Stimulated activated CD4-positive, alpha-beta T cell treated with anti-CD3 and anti-CD28 coated beads, Interleukin-2, amount 100 ng/mL, for 4 hours (primary cell): ENCODE measurements at places on chromosomes 1 and 21.

DNA sequence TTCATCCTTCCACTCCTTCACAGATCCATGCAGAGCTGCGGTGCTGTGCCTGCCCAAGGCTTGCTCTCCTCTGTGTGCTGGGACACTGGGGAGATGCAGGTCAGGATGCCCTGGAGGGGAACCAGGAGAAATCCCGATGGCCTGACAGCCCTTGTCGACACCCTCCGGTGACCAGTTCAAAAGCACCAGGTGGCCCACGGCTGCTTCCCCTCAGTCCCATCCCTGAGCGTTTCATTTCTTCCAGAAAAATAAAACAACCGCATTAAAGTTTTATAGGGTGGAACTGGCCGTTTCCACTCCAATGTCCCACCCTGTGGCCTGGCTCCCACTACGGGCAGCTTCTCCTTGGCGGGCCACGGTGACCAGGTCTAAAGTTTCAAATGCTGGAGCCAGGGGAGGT is 48.3 kb downstream of the SLC66A1 start:
- no peak for DNase-seq

GRCh38 chr1:215215846-215216245 is 133.3 kb downstream of the KCNK2 start:
- no peak for DNase-seq

GRCh38 chr21:40208948-40209345 is 341.7 kb downstream of the PCP4 start:
- no peak for DNase-seq

DNA sequence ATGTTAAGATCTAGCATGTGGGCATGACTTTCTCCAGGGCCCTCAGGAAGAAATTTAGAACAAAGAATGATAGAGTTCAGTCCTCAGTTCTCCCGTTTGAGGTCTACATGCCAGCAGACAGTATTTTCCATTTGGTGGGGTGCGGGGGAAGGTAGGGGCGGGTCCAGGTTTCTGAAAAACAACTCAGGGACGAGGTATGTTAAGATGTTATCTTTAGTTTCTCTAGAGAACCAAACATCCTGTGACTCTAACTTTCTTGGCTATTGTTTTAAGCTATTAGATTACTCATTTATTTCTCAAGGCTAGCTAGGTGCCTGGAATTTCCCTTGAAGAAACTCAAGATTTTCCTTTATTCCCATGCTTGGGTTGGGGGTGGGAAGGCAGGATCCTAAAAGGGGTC is 42.3 kb upstream of the SYT14 start:
- DNase-seq = no peak

DNA sequence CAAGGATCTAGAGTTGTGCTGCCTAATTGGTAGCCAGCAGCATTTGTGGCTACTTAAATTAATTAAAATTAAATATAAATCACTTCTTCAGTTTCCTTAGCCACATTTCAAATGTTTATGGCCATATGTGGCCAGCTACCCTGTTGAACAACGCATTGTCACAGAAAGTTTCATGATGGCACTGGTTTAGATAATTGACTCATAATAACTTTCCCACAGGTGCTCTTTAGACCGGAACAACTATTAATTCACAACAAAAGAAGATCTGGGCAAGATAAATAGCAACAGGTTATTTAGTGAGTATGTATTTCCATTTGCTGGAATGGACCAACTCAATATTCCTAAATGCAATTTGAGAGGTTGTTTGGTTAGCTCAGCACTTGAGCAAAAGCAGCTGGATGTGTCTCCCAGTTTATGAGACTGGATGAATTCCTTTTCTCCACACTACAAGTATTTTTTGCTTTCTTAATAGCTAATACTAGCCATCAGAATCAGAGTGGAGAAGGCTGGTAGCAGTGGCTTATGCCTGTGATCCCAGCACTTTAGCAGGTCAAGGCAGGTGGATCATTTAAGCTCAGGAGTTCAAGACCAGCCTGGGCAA is 3.7 kb upstream of the AMIGO1 start:
- no peak for DNase-seq

DNA sequence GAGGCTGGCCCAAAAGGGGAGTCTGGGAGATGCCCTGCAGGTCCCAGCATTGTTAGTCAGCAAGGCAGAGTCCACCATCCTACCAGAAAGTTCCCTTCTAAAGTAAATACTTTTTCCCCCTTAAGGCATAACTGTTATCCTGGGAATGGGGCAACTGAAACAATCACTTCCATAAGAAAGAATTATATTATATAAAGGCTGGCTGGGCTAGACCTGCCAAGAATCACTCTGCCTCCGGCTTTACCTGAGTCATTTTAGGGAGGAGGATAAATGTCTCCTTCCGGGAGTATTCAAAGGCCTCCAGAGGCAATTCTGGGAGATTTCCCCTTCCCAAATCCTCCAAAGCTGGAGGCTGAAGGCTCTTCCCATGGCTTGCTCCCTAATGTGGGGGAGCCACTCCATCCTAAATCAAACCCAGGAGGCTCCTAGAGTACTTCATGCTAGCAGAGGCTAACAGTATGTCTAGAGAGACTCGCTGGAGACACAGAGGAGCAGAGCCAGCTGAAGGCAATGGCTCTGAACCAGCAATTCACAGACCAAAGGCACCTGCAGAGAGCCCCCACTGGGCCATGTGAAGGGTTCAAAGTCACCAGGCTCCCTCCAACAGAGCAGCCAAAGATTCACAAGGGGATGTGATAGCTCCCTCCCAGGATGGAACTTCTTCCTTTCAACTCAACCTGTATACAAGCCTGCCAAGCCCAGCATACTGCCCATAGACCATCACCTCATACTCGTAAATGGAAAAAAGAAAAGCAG is 116.0 kb downstream of the ASTN1 start:
- no peak for DNase-seq

GRCh38 chr1:32250893-32251716 is at the start of gene LCK:
Gene LCK, plus strand, starts transcription at chr1:32251265. Its CDS starts 23,065 bp downstream, at chr1:32274330.
- peak; percentile 50 for DNase-seq

- DNase-seq = no peak
Measured at GRCh38 chr1:168518201-168518689, 25.6 kb downstream of the XCL2 start.

DNA sequence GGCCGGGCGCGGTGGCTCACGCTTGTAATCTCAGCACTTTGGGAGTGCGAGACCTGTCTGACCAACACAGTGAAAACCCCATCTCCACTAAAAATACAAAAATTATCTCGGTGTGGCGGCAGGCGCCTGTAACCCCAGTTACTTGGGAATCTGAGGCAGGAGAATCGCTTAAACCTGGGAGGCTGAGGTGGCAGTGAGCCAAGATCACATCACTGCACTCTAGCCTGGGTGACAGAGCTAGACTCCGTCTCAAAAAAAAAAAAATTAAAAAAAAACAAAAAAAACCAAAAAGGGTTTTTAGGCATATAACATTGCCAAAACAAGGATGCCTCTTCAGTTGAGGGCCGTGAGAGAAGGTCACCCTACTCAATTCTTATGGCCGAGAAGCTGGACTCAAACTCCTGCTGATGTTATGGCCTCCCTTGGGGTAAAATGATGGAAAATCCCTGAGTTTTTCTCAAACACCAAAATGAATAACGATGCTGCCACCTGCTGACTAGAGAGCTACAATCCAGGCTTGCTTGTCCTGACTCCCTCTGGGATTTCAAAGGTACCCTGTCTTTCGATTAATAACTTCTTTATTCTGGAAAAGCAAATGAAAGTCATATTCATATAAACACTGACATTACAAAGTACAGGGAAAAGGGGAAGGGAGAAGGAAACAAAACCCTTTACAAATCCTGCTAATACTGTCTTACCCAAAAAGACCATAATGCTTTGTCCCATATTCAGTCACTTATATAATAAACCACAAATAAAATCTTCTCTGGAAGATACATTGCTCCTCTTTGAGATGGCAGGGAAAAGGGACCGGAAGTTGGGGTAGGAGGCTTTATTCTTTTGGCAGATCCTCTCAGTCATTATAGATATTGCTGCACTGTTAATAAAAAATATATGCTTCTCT is 10.7 kb downstream of the RAB42 start:
- peak; percentile 13 for DNase-seq

- no peak for DNase-seq
Measured at GRCh38 chr1:150102986-150103385, 35.4 kb downstream of the VPS45 start.

- DNase-seq = no peak
Measured at GRCh38 chr1:67001682-67002425, 52.1 kb downstream of the SLC35D1 start.

DNA sequence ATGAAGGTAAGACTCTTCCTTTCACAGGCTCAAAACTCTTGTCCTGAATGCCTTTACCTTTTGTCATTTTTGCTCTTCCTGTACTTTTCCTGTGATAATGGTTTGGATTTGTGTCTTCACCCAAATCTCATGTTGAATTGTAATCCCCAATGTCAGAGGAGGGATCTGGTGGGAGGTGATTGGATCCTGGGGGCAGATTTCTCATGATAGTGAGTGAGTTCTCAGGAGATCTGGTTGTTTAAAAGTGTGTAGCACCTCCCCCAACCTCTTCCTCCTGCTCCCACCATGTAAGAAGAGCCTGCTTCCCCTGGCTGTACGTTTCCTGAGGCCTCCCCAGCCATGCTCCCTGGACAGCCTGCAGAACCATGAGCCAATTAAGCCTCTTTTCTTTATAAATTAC is 75.5 kb downstream of the DDX20 start:
- no peak for DNase-seq

- DNase-seq = no peak
Measured at GRCh38 chr1:5456090-5456811, 536.0 kb downstream of the NPHP4 start.

DNA sequence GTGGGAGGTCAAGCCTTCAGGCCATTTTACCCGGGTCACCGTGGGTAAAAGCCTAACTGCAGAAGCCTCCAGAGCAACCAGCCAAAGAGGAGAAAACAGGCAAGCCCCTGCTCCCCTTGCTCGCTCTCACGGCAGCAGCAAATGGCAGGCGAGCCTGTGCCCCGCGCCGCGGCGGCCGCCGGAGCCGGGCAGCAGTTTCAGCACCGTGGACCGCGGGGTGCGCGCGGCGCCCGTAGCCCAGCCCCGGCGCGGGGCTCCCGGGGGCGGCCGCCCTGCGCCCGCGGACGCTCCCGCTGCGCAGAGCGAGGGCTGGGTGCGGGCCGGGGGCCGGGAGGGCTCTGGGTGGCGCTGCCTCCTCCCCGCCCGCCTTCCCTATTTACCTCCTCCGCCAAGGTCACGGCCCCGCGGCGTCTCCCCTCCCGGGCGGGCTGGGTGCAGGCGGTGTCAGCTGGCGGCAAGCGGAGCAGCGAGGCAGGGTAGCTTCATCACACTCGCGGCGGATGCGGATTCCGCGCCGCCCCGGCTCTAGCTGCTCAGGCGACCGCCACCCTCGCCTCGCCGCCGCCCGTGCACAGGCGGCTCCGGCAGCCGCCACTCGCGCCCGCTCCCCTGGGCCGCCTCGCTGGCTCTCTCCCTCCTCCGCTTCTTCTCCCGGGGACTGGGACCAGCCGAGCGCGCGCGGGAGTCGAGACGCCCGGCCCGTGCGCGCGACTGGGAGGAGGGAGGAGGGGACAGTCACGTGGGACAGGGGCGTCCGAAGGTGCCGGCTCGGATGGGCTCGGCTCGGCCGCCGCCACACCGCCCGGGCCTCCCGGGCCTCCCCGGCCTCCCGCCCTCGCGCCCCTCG is at the start of gene RGS7:
TSS of gene RGS7 (minus strand) at position 687 of the 847 bp plus-strand sequence.
- no peak for DNase-seq

GRCh38 chr1:6099787-6100765 is 54.4 kb downstream of the KCNAB2 start:
- DNase-seq = no peak
